Foreskin keratinocyte (primary cell): ENCODE measurements at places on chromosomes 3 and 15. TPM values are rescaled to one million over a fixed set of nuclear protein-coding genes. Genes with fewer than 3 reads are reported as not detected.

The SEMA3G gene
- polyA plus RNA-seq: 0.06 and 0.11 TPM in 2 replicates

The PPP2R3A gene
- polyA plus RNA-seq: 3.2 and 3.3 TPM in 2 replicates

- DNase-seq: no peak
Measured at GRCh38 chr3:73422571-73422970, 202.2 kb downstream of the PDZRN3 start.

- no peak for DNase-seq
Measured at GRCh38 chr3:152349392-152349791, 80.7 kb downstream of the MBNL1 start.

DNA sequence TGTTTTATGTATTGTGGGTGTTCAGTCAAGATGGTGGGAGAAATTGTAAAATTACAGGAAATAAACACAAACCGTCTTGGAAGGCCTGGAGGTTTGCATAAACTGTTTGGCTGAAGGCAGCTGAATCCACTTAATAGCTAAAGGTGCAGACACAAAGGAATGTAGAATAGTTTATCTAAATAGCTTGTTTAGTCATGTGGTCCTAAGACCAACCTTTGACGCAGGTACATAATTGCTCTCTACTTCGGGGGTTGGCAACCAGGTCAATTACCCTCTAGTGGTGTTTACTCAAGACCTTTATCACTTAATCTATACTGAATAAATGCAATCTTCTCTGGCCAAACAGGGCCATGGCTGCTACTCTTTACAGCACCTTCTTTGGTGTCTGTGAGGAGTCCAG lies 502.8 kb downstream of the IGSF11 start:
- no peak for DNase-seq

The CISH gene
- 5.9 and 7.3 TPM in 2 replicates for polyA plus RNA-seq
